ENCODE measurements at places on chromosomes 12 and 14.

- no peak for DNase-seq
Measured at GRCh38 chr14:99043756-99044155, 228.2 kb downstream of the BCL11B start.

- DNase-seq, result peak; percentile 16
Measured at GRCh38 chr12:74021937-74022336, 515.7 kb upstream of the ATXN7L3B start.

DNA sequence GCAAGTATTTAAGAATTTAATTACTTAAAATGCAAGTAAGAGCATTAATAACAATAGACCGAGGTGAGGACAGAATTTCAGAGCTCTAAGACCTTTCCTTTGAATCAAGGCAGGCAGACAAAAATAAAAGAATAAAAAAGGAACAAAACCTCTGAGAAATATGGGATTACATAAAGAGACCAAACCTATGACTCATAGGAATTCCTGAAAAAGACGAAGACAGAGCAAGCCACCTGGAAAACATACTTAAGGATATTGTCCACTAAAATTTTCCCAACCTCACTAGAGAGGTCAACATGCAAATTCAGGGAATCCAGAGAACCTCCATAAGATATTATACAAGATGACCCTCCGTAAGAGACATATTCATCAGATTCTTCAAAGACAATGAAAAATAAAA lies 325.1 kb downstream of the AEBP2 start:
- DNase-seq, result no peak

DNA sequence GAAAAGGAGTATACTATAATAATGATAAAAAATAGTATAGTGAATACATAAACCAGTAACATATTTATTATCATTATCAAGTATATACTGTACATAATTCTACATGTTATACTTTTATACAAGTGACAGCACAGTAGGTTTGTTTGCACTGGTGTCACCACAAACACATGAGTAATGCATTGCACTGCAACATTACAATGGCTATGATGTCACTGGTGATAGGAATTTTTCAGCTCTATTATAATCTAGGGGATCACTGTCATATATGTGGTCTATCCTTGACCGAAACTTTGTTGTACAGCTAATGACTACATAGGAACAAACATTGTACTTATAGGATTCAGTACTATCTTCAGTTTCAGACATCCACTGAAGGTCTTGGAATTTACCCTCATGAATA lies 165.8 kb upstream of the SYT1 start:
- no peak for DNase-seq

DNA sequence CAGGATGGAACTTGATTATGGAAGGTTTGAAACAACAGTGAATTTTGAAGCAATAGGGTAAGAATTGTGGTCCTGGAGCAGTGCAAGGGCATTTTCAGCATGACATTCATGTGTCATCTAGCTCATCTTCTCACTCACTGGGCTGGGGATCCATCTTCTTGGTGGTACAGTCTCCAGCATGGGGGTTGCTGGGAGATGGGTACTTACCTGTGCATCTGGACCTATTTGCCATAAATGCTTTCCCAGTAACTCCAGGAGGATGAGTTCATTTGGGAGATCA lies 7.2 kb downstream of the HSP90AA1 start:
- DNase-seq, result no peak

DNA sequence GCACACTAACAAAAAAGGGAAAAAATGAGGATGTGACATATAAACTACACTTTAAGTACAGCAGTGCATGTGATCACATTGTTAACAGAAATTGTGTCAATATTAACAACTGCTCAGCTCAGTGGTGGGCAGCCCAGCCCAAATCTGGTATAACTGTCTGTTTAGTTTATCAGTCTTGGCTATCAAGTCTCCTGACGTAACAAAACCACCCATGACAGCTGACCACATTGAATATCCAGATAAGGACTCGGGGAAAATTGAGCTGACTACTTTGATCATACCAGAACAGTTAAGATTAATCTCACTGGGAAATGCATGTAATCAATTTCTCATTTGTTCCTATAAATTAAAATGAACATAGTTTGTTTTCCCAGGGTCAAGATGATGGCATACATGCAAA lies 396.6 kb downstream of the SNAPC1 start:
- no peak for DNase-seq

DNA sequence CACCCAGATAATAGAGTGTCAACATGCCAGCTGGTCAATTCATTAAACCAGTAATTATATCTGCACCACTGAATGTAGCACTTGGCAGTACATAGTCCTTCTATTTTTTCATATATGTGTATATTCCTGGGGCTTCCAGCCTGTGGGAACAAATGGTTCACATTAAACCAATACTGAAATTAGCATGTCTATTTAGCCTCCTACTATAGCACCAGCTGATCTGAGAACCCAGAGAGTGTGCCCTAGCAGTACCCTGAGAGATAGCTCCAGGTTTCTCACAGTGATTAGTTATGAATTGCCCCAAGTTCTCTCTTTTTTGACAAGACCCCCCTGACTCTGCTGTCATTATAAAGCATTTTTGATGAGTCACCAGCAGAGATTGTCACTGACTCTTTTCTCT lies 1097.3 kb upstream of the FLRT2 start:
- no peak for DNase-seq

- DNase-seq, result no peak
Measured at GRCh38 chr12:109504068-109504467, 26.6 kb downstream of the UBE3B start.

GRCh38 chr14:59343585-59343984 lies 121.6 kb downstream of the GPR135 start:
- no peak for DNase-seq

GRCh38 chr14:96122496-96122895 lies 82.1 kb upstream of the BDKRB2 start:
- no peak for DNase-seq

- DNase-seq, result no peak
Measured at GRCh38 chr12:19025582-19025981, 104.0 kb upstream of the PLEKHA5 start.

DNA sequence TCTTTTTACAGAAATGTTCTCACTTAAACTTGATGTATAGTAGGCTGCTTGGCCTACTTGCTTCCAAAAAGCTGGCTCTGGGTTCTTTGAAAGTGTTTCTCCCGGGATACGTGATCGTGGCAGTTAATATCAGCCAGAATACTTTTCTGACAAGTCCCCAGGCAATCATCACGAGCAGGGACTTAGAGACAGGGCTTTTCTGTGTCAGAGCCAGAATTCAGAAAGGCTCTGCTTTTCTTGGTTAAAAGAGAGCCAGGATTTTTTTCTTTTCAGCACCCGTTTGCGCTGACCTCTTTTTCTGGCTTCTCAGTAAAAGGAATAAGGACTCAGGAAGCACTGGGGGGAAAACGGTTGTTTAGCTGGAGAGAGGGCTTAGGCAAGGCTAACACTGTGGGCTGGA lies 57.8 kb upstream of the ARHGAP5 start:
- DNase-seq, result no peak

DNA sequence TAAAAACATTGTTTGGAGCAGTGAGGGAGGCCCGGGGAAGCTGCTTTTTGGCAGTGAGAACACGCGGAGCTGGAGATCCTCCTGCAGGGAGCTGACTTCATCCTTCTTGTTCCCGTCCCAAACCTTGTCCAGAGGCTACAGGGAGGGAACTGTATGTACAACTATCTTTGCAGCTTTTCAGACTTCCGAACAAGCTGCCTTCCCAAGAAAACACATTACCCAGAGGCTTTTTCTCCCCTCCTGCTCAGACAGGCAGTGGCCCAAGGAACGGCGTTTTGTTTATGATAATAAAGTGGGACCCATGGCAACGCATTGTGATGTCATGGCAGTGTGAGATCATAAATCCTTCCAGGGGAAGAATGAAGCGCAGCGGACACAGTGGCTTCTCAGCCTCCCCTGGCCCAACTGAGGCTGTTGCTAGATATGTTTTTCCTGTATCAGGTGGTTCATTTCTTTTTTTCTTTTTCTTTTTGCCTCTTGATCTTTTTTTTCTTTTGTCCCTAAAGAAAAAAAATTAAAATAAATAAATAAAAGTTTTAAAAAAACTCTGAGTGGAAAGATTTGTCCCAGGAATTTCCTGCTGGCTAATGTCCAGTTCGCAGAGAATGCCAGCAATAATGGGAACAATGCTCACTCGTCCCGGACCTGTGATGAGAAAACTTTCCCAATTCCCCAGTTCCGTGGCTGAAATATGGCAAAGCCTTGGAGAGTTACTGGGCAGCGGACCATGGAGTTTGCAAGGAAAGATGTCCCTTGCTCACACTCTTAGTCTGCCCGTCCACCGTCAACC lies 103.4 kb upstream of the MAP1LC3B2 start:
- peak; percentile 0 for DNase-seq

DNA sequence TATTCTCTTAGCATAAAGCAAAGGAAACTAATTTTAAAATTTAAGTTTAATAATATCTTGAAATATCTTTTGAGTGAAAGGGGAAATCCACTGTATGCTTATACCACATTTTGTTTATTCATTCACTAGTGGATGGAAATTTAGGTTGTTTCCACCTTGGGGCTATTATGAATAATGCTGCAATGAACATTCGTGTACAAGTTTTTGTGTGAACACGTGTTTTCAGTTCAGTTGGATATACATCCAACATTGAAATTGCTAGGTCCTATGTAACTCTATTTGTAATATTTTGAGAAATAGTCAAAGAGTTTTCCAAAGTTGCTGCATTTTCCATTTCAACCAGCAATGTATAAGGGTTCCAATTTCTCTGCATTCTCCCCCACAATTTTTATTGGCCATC lies 83.7 kb upstream of the ETV6 start:
- no peak for DNase-seq

DNA sequence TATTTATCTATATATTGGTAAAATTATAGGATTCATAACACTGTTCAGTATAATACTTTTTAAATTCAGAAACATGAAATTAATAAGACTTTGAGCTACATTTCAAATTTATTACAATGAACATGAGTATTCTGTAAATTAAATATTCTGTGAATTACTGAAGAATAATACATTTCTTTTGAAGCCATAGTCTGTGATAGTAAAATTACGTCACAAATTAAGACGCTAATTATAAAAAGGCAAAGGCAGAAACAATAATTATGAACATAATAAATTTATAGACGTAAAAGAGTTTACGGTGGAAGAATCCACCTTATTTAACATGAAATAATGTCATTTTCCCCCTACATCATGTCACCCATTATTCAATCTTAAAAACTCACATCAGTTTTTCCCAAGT lies 118.9 kb downstream of the NOVA1 start:
- no peak for DNase-seq

DNA sequence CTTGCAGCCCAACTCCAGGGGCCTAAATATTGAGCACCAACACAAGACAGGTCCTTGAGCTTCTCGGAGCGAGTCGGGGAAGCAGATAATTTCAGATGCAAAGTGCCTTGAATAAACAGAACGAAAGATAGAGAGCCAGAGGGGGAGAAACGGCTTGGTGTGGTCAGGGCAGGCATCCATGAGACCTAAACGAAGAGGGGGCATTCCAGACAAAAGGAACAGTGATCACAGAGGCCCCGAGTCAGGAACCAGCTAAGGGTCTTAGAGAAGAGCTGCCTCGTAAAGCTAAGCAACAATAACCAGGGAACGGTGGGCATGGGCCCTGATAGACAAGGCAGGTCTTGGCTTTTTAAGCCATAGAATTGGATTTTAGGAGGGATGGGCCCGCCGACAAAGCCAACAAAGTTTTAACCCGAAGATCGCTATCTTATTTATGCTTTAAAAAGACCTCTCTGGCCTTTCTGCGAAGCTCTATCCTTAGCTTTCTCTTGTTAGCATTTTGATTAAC lies 421 bp upstream of the ACADS start:
- DNase-seq, result peak; percentile 25

DNA sequence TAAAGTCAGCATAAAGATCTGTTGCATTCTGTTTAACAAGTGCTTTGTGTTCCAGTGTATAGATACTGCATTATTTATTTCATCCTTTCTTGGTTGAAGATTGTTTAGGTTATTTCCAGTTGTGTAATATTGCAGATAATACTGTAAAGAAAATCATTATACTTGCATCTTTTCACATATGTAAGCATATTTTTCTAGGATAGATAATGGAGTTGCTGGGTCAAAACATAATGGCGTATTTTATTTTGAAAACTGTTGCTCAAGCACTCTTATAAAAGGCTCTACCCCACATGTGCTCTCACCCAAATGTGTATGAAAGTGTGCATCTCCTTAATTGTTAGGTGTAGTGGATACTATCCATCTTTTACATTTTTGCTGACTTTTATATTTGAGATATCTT lies 274.4 kb downstream of the FBXL14 start:
- no peak for DNase-seq

DNA sequence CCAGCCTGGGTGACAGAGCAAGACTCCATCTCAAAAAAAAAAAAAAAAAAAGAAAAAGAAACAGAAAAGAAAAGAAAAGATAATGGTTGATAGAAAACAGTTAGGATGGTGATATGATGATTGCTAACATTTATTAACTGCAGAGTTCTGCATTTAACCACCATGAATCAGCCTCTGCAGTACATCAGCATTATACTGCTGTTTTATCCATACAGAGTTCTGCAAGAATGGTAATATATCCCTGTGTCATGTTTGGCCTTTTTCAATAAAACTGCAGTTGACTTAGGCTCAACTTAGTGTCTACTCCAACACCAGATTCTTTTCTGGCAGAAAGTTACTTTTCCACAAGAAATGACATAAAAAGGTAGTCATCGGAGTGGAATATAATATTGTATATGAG lies 62.6 kb downstream of the DUSP6 start:
- no peak for DNase-seq

DNA sequence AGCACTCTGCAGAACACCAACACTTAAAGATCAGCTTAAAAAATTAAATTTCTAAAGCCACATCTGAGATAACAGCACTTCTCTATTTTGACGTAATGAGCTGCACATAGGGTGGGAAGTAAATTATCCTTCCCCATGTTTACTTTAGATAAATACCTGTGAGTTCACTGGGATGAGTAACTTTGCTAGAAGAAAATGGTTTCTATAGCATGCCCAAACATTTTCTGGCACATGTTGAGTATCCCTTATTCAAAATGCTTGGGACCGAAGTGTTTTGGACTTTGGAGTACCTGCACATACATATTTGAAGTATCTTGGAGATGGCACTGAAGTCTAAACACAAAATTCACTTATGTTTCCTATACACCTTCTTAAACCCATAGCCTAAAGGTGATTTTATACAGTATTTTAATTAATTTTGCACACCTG lies 6.6 kb downstream of the SLC38A2 start:
- DNase-seq, result no peak

- no peak for DNase-seq
Measured at GRCh38 chr14:23358042-23358441, 5.4 kb upstream of the SLC22A17 start.

DNA sequence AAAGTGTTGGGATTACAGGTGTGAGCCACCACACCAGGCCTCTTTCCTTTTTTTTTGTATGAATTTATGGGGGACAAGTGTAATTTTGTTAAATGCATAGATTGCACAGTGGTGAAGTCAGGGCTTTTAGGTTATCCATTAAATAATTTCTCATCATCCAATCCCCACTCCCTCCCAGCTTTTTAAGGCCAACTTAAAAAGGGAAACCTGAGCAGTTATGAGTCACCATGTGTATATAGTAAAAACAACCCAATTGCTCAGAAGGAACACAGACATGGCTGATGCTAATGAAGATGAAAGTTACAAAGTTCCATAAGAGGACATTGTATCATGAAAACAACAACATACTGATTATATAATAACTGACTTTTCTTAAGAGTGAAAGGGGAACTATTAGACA lies 25.6 kb upstream of the ARID2 start:
- DNase-seq, result no peak
